ENCODE measurements at places on chromosomes 7 and 10. TPM values are rescaled to one million over a fixed set of nuclear protein-coding genes. Genes with fewer than 3 reads are reported as not detected.

DNA sequence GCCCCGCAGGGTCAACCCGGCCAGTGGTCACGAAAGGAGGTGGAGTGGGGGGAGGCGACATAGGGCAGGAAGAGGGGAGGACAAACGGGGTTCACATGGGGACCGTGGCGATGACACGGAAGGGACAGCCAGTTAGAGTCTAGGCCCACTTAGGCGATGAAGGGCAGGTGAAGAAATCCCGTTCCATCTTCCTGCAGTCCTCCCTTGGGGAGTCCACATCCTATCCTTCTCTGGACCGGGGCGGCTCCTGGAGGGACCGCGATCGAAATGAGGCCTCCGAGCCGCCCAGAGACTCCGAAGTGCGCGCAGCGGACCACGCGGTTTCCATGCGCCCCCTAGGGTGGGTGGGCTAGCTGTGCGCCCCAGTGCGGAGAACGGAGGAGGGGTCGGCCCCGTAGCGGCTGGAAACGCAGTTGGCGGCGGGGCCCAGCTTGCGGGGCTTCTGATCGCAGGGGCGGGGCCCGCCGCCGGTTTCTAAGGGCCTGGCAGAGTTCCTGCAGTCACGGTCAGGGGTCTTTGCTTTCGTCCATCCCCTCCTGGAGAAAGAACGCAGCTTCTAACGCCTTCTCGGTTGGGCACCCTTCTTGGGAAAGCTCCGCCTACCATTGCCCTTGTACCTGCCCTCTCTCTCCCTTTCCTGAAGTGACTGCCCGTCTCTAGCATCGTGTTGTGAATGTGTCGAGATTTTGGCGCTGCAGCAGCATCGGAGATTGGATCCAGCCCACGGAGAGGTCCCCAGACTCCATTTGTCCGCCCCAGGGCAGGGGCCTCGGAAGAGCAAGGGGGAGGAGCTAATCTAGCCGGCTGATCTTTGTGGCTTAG, 17.9 kb upstream of the TMEM225B start:
- DNase-seq: peak; percentile 87

- no peak for DNase-seq
Observed at GRCh38 chr7:150977382-150978125, 567 bp downstream of the KCNH2 start.

DNA sequence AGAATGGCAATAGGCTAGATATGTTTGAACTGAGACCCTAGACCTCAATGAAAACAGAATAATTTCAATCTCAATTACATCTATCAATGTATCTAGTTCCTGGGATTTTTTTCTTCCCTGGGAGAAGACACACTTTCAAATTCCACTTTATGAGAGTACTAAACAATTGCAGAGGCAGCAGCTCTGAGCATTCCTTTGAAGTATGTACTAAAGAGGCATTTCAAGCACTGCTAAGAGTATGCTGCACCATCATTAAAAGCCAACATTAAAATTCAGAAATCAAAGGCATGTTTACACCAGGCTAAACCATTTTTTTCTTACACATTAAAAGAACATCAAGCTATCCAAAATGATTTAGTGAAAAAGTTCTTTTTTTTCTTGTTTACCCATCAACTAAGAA, 297.9 kb upstream of the CACNA2D1 start:
- DNase-seq: no peak

- no peak for DNase-seq
Observed at GRCh38 chr7:74405899-74406512, 47.7 kb upstream of the GTF2IRD1 start.

GRCh38 chr10:114167985-114168384, 6.0 kb downstream of the CCDC186 start:
- no peak for DNase-seq

DNA sequence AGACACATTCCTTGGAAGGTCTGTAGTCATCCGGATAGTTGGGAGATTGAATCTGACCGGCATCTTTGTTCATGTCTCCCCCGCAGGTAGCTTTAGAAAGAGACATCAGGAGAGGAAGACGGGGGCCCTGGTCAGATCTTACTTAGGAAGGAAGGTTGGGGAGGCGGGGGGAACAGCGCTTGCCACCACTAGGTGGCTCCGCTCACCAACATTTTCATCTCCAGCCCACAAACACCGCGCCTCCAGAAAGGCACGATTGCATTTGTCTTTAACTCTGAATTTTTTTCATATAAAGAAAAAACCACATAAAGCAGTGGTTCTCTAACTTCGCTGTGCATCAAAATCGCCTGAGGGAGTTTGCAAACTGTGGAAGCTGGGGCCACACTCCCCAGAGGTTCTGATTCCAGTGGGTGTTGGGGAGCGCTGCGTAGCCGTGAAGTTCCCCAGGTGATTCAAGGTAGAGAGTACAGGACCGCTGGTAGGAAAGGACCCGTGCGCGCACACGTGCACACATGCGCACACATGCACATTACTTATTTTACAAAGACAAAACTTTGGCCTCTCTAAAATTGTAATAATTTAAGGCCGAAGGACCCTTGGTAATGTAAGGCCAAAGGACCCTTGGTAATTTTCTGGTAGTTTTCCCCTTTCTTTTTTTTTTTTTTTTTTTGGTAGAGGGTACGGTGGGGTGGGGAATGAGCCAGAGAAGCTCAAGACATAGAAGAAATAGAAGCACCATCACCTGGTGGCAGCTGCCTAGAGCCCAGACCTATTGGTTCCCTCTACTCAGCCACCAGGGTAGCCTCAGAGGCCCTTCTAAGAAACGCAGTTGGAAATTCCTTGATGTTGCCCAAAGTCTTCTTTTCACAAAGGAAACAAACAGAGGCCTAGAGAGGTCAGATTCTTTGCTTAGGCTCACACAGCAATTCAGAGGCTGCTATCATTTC, 37.4 kb upstream of the OPALIN start:
- peak; percentile 70 for DNase-seq

DNA sequence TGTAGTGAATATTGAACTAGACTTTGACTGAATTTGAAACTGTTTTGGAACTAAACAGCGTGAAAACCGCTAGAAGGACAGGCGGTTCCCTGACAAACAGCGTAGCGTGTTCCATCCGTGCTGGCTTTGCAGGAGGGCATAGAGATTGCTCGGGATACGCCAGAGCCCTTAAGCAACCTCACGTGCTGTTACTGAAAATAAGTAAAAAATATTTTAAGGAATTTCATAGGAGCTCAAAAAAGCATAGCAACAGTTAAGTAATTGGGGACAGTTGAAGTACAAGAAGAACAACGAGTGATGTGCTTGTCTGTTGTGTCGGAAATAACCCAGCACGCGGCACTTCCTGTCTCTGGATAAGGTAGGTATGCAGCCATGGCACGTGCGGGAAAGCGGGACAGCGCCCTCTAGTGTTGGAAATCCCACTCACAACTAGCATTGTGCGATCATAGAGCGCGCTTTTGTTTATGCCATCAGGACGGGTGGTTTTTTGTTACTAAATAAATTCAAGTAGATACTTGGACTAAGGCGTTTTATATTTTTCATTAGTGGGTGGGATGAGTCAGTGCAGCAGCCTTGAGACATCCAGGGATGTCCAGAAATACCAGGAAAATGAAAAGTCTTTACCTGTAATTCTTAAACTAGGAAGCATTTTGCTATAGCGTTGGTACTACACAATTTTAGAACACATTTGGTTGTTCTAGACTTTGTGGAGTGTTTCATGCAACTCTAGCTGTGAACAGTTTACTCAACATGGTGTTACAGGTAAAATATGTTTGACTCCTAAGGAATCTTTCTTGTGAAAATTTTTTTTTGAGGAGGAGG, 50.4 kb downstream of the DNAJB6 start:
- peak; percentile 80 for DNase-seq

- DNase-seq: peak; percentile 30
Observed at GRCh38 chr7:149624006-149624405, 126.4 kb upstream of the ZNF746 start.

- no peak for DNase-seq
Observed at GRCh38 chr7:41148521-41148951, 554.4 kb downstream of the INHBA start.

DNA sequence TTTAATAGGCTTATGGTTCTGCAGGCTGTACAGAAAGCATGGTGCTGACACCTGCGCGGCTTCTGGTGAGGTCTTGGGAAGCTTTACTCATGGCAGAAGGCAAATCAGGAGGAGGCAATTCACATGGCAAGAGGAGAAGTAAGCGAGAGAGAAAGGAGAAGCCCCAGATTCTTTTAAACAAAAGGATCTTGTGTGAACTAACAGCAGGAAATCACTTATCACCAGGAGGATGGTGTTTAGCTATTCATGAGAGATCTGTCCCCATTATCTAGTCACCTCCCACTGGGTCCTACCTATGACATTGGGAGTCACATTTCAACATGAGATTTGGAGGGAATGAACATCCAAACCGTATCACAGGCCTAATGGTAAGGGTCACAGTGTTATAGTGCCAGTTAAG, 678.0 kb upstream of the KCND2 start:
- no peak for DNase-seq

DNA sequence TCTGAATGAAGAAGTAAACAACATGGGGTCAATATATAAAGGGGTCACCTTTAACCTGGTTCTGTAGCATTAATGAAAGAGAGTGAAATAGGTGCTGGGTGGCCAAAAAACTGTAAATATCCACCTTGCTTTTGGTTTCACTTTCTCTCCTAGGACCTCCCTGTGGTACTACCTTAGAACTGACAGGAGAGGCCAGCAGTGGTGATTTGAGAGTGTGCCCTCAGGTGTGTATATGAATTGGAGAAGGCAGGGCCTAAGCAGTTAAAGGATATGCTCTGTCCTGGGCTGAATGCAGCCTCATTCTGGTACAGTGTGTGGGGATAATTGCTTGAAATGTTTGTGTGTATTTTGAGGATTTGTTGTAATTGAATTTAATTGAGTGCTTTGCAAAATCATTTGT, 62.0 kb downstream of the BBS9 start:
- DNase-seq: no peak

GRCh38 chr10:23096802-23097549, 1.6 kb downstream of the MSRB2 start:
- DNase-seq: no peak

GRCh38 chr7:81333004-81333403, 414.2 kb upstream of the SEMA3C start:
- DNase-seq: no peak

MSS51 gene
- 3.5 TPM for total RNA-seq

ASAH2 gene
- 11.3 TPM for total RNA-seq

INPP5A gene
- 36.3 TPM for total RNA-seq

SLC39A12 gene
- not detected for total RNA-seq

ZNF212 gene
- total RNA-seq: 13.2 TPM

GIMAP2 gene
- total RNA-seq: not detected

PCLO gene
- 17.4 TPM for total RNA-seq

NEUROD6 gene
- not detected for total RNA-seq

HOXA7 gene
- total RNA-seq: not detected
